ENCODE measurements at places on chromosomes 4 and X.
A peak's percentile ranks its signal among the peaks of the same experiment; 100 is the strongest.

DNA sequence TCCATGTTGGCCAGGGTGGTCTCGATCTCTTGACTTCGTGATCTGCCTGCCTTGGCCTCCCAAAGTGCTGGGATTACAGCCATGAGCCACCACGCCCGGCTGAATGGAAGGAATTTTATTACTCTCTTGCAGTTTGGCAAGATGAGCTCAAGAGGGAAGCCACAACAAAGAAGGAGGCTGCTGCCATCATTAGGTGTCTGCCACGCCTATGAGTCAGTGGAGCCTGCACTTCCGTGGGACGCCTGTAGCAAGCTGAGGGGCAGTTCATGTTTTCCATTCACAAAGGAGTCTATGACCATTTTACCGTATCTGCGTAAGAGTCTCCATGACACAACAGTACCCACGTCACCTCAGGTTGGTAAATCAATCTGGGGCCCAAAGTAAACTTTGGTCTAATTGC is 51.2 kb upstream of the CHRNA9 start:
- no peak for DNase-seq

DNA sequence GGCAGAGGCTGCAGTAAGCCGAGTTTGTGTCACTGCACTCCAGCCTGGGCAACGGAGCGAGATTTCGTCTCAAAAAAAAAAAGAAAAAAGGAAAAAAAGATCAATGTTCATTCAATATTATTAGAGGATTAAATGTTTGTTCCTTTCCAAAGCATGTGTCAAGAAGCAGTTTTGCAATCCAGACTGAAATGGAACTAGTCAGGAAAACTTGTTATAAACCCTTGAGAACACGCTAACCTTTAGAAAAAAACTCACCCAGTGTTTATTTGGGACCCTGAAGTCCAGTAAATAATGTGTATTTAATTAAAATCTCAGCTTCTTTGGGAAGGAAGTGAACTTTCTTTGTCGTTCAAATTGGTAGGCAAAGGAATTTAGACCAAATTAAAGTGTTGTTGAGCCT is 16.4 kb upstream of the PRSS12 start:
- DNase-seq = no peak

- peak; percentile 45 for DNase-seq
These were observed 111.9 kb upstream of the CBR4 start for GRCh38 chr4:169121861-169122382.

GRCh38 chr4:53899586-53900270 is 164.7 kb downstream of the CHIC2 start:
- peak; percentile 36 for DNase-seq

DNA sequence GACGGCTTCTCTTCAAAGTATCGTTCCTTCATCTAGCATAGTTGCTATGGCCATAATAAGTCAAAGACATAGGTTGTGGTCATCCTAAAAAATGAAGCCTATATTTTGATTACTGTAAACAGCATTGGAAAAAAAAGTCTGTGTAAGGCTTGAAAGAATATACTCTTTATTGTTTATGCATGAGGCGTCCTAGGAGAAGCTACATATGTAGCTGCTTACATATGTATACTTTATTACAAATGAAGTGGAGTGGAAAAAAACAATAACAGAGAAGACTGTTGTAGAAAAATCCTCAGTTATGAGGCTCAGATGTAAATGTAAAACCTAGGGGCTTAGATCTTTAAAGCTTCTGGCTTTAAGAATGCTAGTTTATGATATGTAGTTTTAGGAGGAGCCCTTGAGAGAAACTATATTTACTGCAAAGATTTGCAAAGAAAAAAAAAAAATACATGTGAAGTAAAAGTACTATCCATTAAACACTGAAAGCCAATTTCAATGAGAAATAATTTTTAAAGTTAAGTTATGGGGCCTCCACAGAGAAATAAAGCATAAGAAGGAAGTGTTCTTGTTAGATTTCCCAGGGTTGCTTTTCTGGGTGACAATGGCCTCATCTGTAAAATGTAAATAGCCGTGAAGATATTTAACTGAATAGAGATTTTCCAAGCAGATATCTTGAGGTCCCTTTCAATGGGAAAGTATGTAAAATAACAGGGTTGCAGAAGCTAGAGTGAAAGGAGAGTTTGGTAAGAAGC is 598.2 kb downstream of the TRIML1 start:
- no peak for DNase-seq

GRCh38 chr4:150578745-150579501 is 3.0 kb upstream of the MAB21L2 start:
- peak; percentile 64 for DNase-seq

GRCh38 chr4:186570193-186570996 is 15.0 kb upstream of the MTNR1A start:
- peak; percentile 44 for DNase-seq

DNA sequence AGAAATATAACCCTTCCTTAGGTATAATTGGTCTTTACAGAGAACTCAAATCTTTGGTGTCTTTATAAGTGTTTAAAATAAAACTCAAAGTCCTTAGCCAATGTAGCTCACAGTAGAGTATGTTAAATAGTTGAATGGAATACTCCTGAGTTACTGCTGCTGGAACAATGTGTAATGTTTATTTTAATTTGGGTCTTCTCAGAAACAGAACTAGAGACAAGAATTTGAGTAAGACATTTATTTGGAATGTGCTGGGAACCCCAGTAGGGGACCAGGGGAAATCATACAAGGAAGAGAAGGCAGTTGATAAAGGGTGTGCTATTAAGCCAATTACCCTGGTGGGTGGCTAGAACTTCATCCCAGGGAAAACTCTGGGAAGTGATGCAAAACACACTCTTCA is 240.4 kb upstream of the LDB2 start:
- no peak for DNase-seq

DNA sequence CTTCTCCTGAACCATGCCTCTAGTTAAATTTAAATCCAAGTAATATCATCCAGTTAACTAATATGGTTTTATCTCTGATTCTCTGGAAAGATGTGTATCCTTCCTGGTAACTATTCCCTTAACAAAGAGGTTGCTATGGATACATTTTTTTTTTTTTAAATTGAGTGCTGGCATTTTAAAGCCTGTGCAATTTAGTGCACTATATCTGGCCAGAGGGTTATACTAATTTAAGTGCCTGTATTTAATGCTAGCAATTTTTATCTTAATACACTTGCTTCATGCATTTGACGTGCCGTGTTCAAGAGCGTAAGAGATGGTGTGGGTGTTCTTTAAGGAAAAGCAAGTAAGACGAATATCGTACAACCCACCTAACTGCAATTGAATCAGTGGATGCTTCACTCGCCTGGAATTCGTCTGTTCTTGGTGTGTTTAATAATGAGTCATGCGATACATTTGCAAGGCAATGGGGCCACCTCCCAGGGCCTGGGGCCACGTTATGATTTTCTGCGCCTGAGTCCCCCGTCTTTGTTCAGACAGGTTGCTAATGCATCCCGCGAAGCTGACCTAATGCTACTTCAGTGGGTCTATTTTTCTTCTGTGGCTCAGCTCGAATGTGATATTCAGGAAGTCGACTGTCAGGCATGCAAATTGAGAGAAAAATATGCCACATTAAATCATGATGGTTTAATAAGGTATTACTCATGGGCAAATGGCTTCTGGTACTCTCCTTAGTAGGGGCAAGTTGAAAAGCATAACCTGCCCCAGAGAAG is 14.2 kb upstream of the MID1 start:
- DNase-seq = no peak

DNA sequence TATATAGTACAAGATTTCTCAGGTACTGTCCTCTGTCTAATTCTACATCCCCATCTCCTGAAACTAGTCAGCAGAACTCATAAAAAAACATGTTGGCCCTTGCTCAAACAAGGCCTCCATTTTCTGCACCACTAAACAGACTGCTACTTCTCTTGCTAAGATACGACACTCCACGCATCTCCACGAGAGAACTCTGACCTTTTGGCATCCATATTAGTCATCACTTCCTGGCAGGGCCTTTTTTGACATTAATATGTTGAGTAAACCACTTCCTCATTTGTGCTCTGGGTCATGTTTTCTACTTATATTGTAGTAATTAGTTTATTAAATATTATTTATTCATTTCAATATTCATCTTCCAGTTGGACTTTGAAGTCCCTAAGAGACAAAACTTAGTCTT is 65.6 kb downstream of the DCAF8L1 start:
- DNase-seq = no peak

DNA sequence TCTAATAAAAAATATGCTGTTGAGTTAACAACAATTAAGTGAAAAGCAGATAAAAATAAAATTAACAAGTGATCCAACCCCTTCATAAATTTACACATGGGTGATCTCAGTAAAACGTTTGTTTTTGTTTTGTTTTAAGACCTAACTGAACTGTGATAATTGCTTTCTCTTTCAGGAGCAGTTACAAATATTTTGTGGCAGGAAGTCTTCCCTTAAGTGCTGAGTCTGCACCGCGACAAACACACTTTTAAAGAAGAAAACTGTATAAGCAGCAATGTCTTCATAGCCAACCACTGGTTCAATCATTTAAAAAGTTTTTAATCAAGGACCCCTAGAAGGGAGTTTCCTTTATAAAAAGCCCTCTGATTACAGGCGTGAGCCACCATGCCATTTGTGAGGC is 53.7 kb upstream of the NFKB1 start:
- DNase-seq = no peak

GRCh38 chrX:154022108-154022507 is 2.4 kb upstream of the IRAK1 start:
- no peak for DNase-seq

GRCh38 chr4:104879367-104879766 is 267.3 kb upstream of the TET2 start:
- DNase-seq = no peak

DNA sequence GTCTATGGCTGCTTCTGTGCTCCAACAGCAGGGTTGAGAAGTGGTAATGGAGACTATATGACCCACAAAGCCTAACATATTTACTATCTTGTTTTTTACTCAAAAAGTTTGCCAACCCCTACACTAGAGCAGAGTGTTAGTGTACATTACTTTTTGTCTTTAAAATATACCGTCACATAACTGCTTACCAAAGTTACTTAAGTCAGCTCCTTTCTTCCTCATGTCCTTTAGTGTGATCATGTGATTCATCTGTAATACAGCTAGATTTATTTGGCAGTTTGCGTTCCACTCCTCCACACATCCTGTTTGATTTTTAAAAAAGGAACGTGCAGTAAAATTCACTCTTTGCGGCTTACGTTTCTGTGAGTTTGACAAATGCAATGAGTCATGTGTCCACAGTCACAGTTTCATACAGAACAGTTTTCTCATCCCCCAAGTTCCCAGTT is 162.4 kb upstream of the GPRIN3 start:
- no peak for DNase-seq

GRCh38 chr4:7002336-7002735 is 40.8 kb upstream of the TADA2B start:
- DNase-seq = no peak

DNA sequence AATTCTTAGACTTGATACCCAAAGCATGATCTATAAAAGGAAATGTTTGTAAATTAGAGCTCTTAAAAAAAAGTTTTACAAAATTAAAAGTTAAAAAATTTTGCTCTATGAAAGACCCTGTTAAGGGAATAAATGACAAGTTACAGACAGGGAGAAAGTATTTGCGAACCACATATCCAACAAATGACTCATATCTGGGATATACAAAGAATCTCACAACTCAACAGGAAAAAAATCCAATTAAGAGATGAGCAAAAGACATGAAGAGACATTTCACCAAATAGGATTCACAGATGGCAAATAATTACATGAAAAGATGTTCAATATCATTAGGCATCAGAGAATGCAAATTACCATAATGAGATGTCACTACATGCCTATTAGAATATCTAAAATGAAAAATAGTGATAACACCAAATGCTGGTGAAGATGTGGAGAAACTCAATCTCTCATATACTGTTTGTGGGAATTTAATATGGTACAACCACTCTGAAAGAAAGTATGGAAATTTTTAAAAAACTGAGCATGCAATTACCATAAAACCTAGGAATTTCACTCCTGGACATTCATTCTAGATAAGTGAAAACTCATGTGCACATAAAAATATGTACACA is 100.8 kb upstream of the EOLA2 start:
- DNase-seq = no peak

- DNase-seq = no peak
These were observed 293.5 kb downstream of the ZNF674 start for GRCh38 chrX:46251755-46252154.

DNA sequence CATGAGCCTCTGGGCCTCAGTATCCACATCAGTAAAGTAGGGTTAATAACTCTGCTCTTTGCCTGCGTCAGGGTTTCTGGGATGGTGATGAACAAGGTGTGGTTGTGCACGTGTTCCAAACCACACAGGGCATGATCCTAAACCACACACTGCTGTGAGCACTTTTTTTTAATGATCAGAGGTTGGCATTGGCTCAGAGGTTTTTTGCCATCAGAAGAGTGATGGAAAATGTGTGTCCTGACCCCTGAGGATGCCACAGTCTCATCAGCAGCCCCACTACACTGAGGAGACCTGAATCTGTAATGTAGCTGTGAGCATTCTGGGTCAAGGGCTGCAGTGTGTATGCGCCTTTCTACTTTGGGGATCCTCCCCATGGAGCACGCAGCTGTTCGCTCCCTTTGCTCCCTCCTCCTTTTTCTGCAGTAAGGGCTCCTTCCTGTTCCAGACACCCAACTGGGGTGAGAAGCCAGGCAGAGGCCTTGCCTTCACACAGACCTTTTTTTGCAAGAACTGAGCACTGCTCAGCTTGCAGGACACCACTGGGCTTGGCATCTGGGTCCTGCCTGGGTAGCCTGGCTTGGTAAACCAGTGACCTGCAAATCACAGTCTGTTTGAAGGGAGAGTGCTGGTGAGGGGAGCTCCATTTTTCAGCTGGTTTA is 87.5 kb downstream of the MAMLD1 start:
- DNase-seq = no peak

DNA sequence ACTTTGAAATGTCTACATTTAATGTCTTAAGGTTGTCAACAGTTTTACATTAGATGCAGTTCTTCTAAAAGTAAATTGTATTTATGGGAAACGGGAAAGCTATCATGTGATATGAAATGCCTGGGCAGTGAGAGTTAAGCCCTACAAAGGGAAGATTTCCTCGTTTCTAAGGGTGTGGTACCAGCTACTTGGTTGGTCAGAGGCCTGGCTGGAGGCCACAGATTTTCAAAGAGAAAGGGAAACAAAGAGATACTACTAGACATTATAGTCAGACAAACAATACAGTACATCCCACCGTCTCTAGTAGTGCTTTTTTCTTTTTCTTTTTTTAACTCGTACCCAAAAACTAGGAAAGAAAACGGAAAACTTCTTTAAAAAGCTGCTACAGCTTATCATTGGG is 467.8 kb downstream of the PCDH7 start:
- DNase-seq = no peak

DNA sequence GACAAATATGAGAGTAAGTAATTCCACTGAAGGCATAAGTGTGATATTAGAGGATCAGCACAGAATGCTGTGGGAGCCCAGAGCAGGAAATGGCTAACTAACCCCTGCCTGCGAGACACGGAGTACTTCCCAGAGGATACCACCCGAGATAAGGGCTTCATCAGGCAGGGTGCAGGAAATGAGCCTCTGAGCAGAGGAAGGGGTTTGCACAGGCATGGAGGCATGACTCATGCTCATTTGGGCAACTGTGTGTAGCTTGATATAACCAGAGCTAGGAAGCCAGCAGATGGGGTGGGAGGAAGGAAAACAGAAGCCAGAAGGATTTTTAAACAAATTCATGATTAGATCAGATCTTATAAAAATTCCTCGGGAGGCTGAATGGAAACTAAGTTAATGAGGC is 70.0 kb upstream of the TSPAN5 start:
- no peak for DNase-seq
